Globus pallidus (tissue), 1 donor: ENCODE measurements at places on chromosomes 1 and 21.

DNA sequence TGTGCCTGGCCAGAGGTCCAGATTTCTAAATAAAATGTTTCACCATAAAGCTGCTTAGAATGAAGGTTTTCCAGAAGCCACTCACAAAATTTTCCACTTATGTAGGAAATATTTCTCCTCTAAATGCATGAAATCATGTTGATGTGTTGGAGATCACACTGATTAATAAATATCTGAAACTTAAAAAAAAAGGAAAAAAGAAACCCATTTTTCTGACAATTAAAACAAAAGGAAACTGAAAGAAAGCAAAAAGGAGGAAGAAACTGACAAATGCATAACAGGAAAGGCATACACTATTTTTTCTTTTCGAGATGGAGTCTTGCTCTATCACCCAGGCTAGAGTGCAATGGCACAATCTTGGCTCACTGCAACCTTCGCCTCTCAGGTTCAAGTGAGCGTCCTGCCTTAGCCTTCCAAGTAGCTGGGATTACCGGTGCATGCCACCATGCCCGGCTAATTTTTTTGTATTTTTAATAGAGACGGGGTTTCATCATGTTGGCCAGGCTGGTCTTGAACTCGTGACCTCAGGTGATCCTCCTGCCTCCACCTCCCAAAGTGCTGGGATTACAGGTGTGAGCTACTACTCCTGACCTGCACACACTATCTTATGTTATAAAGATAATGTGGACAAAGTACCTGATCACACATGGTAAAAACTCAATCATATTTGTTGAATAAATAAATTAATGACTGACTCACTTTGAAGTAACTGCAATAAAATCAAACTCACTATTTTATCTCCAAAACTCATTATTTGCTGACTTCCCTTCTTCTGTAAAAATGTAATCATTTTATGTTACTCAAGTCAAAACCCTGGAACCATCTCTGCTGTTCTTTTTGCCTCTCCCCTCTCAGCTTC, 149.8 kb upstream of the NR5A2 start:
- no peak for DNase-seq

GRCh38 chr1:76659171-76659940, 207.9 kb upstream of the ST6GALNAC5 start:
- no peak for DNase-seq

- DNase-seq = no peak
Observed at GRCh38 chr1:25800703-25801377, 847 bp downstream of the SELENON start.

GRCh38 chr1:61202854-61203598, 120.7 kb downstream of the NFIA start:
- DNase-seq = no peak

DNA sequence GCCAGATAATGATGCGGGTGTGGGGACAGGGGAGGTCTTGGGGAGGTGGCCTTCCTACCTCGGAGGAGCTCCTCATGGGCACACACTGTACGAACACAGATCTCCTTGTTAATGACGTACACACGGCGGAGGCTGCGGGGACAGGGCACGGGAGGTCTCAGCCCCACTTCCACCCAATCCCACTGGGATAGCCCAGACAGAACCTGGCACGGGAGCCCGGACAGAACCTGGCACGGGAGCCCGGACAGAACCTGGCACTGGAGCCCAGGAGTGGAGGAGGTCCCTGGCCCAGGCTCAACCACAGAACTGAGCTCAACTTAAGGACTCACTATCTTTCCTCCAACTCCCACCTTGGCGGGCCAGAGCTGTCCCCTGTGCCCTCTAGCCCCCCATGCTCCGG, 5.2 kb downstream of the MFAP2 start:
- no peak for DNase-seq

DNA sequence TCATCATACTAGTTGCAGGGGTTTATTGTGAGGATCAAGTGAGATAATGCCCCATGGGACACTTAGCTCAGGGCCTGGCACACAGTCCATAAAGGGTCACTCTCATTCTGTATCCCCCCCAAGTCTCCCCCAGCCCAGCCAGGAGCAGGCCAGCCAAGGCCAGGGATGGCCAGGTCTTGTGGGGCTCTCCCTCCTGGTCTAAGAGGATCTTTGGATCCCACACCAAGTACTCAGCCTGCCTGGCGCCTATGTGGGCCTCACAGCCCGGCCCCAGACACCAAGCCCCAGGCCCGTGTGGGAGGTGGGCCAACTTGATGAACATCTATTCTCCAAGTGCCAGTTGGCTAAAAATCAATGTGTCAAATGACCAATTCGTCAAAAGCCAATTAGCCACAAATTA, 117.8 kb downstream of the GLIS1 start:
- DNase-seq = no peak

- DNase-seq = no peak
Observed at GRCh38 chr1:94070865-94071264, 50.1 kb downstream of the ABCA4 start.

DNA sequence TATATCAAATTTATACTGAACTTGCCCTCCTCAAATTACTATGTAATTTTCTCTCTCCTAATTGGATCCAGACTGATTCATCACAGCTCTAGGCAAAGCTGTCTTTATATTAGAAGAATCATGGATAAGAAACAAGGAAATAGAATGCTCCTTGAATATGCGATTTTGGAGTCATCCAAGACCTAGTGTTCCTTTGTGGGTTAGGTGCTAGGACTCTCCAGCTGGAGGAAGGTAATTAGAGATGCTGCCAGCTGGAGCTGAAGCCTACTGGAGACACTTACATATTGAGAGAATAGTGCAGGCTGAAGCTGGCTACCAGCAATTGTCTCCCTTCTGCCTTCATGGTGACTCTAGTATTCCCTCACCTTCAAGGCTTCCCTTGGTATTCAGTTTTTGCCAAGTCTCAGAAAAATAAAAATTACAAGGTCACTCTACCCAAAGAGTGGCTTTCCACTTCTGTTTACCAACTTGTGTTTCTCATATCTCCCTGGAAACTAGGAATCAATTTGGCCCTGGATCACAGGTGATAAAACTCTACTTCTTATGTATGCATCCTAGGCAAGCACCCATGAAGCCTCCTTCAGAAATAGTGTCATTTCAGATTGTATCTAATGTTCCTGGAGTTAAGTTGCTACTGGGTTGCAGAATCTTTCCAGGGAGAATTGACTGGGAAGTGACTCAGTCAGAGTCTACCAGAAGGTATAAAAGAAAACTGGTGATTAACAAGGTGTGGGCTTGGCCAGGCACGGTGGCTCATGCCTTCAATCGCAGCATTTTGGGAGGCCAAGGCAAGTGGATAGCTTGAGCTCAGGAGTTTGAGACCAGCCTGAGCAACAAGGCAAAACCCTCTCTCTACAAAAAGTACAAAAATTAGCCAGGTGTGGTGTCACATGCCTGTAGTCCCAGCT, 24.4 kb upstream of the DOCK7 start:
- no peak for DNase-seq

GRCh38 chr1:67031121-67031858, 22.7 kb downstream of the SLC35D1 start:
- no peak for DNase-seq

- no peak for DNase-seq
Observed at GRCh38 chr1:114352797-114353196, 158.2 kb downstream of the TRIM33 start.
